Activated CD8-positive, alpha-beta T cell treated with anti-CD3 and anti-CD28 coated beads, Interleukin-2, amount 10 ng/mL, durations not matched to agents 7 days and 5 days (primary cell): ENCODE measurements at places on chromosomes 4 and X. TPM values are rescaled to one million over a fixed set of nuclear protein-coding genes. Genes with fewer than 3 reads are reported as not detected.

CSN3 gene
- not detected for total RNA-seq

DNA sequence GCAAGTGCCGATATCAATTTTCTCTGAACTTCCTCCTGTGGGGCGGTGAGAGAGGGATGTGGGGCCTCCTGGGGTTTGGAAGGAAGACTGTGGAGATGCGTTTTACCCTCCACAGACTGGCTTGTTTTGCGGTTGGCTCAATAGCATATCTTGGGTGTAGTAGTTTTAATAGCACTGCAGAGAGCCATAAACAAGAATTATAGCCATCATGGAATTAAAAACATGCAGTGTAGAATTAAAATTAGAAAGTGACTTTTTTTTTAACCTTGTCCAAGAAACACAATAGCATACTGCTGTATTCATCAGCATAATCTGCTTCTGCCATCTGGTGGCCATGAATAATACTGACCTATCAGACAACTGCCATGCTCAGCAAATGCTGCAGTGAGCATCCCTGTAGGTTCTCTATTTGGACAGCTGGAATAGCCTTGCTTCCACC is 47.3 kb upstream of the SCML1 start:
- H3K27me3 ChIP-seq, result no peaks in the 10 kb centered on the region
- H3K36me3 ChIP-seq, result no peaks in the 10 kb centered on the region
- H3K4me1 ChIP-seq, result peaks cover 3% of the 10 kb centered on the region

FGB gene
- total RNA-seq, result not detected

DNA sequence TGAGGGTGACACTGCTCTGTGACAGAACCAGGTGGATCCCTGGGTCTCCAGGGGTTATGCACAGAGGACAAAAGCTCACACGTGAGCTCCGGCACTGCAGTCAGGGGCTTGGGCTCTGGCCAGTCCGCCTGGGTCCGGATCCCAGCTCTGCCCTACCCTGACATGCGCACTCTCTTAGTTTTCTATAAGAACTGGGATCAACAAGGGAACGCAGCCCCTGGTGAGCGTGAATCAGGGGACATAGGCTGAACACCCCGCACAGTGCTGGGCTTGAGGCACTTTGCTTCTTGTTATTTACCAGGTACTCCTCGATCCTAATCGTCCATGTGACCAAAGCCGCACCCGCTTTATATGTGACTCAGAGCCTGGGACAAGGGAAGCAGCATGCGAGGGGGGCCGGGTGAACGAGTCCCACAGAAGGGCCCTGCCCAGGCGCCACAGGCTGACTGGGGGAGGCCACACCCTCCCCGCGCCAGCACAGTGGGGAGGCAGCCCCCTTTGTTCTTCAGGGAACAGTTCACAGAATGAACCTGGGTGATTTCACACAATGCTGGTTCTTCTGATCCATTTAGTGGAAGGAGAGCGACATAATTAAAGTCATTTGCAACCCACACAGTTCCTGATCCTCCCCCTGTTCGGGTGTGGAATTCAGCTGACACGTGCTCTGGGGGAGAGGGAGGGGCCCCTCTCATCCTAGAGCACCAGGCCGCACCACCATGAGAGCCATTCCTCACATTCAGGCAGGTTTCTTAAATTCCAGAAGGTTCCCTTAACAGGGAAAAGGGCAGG is 55.5 kb downstream of the WFS1 start:
- DNase-seq, result peak; percentile 30
- no peak overlapping the region for H3K27ac ChIP-seq
- peaks cover 19% of the 10 kb centered on the region for H3K27me3 ChIP-seq
- no peaks in the 10 kb centered on the region for H3K36me3 ChIP-seq
- H3K4me1 ChIP-seq, result peaks cover 26% of the 10 kb centered on the region

- H3K4me3 ChIP-seq, result peak overlapping the region; percentile 92
- H3K4me1 ChIP-seq, result peaks cover 32% of the 10 kb centered on the region
- H3K36me3 ChIP-seq, result peaks cover 40% of the 10 kb centered on the region
- H3K27me3 ChIP-seq, result peaks cover 3% of the 10 kb centered on the region
- peak; percentile 67 for DNase-seq
Observed at GRCh38 chrX:134171661-134172587, 65.1 kb upstream of the CCDC160 start.

- no peaks in the 10 kb centered on the region for H3K36me3 ChIP-seq
- H3K27me3 ChIP-seq, result peaks cover 3% of the 10 kb centered on the region
- DNase-seq, result no peak
- H3K27ac ChIP-seq, result no peak overlapping the region
- no peak overlapping the region for H3K4me3 ChIP-seq
Observed at GRCh38 chrX:23364416-23364815, 29.8 kb downstream of the PTCHD1 start.

GRCh38 chr4:123246085-123246484 is 150.5 kb upstream of the SPRY1 start:
- H3K27me3 ChIP-seq, result no peaks in the 10 kb centered on the region
- DNase-seq, result no peak
- H3K27ac ChIP-seq, result no peak overlapping the region

XAGE2 gene
- not detected for total RNA-seq

- no peak for DNase-seq
- no peak overlapping the region for H3K4me3 ChIP-seq
- no peaks in the 10 kb centered on the region for H3K4me1 ChIP-seq
- no peaks in the 10 kb centered on the region for H3K36me3 ChIP-seq
- H3K27me3 ChIP-seq, result no peaks in the 10 kb centered on the region
Observed at GRCh38 chr4:113114884-113115283, 65.4 kb downstream of the ANK2 start.

- H3K27ac ChIP-seq, result no peak overlapping the region
- no peaks in the 10 kb centered on the region for H3K27me3 ChIP-seq
- no peaks in the 10 kb centered on the region for H3K36me3 ChIP-seq
Observed at GRCh38 chrX:105567082-105567481, 255.3 kb upstream of the NRK start.

ITGB1BP2 gene
- 5.5 TPM for total RNA-seq

GRCh38 chr4:70191647-70192046 is 3.9 kb upstream of the ODAM start:
- H3K4me1 ChIP-seq, result no peaks in the 10 kb centered on the region
- H3K27ac ChIP-seq, result no peak overlapping the region
- H3K27me3 ChIP-seq, result no peaks in the 10 kb centered on the region
- H3K4me3 ChIP-seq, result no peak overlapping the region

GRCh38 chr4:107283587-107284559 is 247.8 kb upstream of the DKK2 start:
- no peak for DNase-seq
- no peaks in the 10 kb centered on the region for H3K36me3 ChIP-seq
- H3K27ac ChIP-seq, result no peak overlapping the region
- H3K4me3 ChIP-seq, result no peak overlapping the region
- no peaks in the 10 kb centered on the region for H3K27me3 ChIP-seq
- H3K4me1 ChIP-seq, result no peaks in the 10 kb centered on the region

DNA sequence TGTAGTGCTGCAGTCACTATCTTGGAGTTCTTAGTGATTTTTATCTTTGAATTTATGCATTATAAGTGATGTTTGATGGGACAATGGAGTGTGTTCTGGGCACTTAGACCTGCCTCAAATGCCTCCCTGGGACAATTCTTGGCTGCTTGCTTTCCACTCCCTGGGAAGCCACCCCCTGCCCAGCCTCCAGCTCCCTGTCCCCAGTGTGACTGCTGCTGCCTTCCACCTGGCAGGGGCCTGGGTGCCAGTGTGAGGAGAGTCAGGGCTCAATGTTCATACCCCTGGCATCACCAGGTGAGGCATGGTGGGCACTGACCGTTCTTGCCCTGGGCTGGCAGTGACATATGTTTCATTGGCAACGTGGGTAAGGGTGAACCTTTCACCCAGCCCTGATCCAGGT is 14.8 kb downstream of the MSX1 start:
- no peaks in the 10 kb centered on the region for H3K36me3 ChIP-seq
- no peaks in the 10 kb centered on the region for H3K4me1 ChIP-seq
- no peak for DNase-seq
- peaks cover 52% of the 10 kb centered on the region for H3K27me3 ChIP-seq
- no peak overlapping the region for H3K4me3 ChIP-seq

DCHS2 gene
- not detected for total RNA-seq

GRCh38 chr4:89837385-89837992 is 528 bp upstream of the SNCA start:
- H3K36me3 ChIP-seq, result peaks cover 3% of the 10 kb centered on the region
- H3K4me1 ChIP-seq, result peaks cover 30% of the 10 kb centered on the region
- peak overlapping the region; percentile 72 for H3K4me3 ChIP-seq
- DNase-seq, result peak; percentile 52
- H3K27ac ChIP-seq, result no peak overlapping the region
- peaks cover 55% of the 10 kb centered on the region for H3K27me3 ChIP-seq

CLDN34 gene
- not detected for total RNA-seq

CORIN gene
- not detected for total RNA-seq

S100P gene
- 8.5 TPM for total RNA-seq

DNA sequence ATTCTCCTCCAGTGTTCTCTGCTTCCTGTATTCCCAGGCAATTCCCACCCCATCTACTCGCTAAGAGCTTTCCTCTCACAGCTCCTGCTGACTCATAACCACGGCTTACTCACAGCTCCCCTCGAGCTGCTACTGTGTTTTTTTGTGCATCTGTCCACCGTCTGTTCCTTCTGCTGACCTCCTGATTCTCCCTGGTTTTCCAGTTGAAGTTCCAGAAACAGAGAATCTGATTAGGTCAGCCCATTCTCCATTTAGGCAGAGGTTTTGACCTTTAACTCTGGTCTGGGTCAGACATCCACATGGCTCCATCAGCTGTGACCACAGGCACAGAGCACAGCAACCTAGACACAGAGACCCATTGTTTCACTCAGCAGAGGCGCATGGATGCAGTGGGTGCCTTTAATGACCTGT is 5.5 kb upstream of the SMIM20 start:
- no peak overlapping the region for H3K4me3 ChIP-seq
- no peak for DNase-seq
- peaks cover 4% of the 10 kb centered on the region for H3K4me1 ChIP-seq
- no peaks in the 10 kb centered on the region for H3K36me3 ChIP-seq

SPANXB1 gene
- not detected for total RNA-seq

DNA sequence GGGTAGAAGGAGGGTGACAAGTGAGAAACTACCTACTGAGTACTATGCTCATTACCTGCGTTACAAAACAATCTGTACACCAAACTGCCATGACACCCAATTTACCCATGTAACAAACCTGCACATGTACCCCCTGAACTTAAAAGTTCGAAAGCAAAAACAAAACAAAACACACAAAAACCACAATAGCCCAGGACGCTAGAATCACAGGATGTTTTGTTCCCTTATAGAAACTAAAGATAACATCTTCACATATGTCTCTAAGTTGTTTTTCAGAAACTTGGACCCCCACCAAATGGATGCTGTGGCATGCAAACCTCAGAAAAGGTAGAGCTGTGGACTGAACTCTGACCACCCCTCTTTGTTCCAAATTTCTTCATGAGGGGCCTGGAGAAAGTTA is 25.2 kb upstream of the PNMA5 start:
- peaks cover 12% of the 10 kb centered on the region for H3K4me1 ChIP-seq
- DNase-seq, result no peak
- H3K27me3 ChIP-seq, result peaks cover 19% of the 10 kb centered on the region
- no peak overlapping the region for H3K4me3 ChIP-seq
- peaks cover 2% of the 10 kb centered on the region for H3K36me3 ChIP-seq

FBXW7 gene
- total RNA-seq, result 56.9 TPM

DNA sequence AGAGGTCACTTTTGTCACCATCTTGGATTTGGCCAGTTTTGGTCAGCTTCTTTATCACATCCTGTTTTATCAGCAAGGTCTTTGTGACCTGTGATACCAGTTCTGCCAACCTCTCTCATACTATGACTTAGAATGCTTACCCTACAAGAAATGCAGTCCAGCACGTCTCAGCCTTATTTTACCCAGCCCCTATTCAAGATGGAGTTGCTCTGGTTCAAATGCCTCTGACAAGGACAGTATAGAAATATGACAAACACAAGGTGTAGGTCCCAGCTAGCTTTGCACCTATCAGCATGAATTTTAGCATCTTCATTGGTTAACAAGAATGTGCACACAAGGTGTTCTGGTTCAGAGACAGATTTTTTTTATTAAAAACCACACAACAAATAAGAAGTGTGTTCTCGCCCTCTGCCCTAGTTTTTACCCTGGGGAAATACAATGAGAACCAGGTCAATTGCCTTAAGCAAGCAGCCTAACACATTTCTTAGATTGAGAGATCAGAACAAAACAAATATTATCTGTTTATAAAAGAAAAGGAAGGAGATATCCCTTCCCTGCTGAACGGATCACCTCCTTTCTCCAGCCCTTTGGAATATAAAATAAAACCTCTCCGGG is 962.3 kb upstream of the PRKX start:
- no peak overlapping the region for H3K27ac ChIP-seq
- no peaks in the 10 kb centered on the region for H3K4me1 ChIP-seq
- no peaks in the 10 kb centered on the region for H3K36me3 ChIP-seq
- H3K27me3 ChIP-seq, result no peaks in the 10 kb centered on the region
- no peak for DNase-seq

- no peaks in the 10 kb centered on the region for H3K36me3 ChIP-seq
- H3K27me3 ChIP-seq, result peaks cover 2% of the 10 kb centered on the region
- H3K27ac ChIP-seq, result no peak overlapping the region
- no peak overlapping the region for H3K4me3 ChIP-seq
- DNase-seq, result no peak
- H3K4me1 ChIP-seq, result no peaks in the 10 kb centered on the region
Observed at GRCh38 chr4:53547983-53548382, 43.3 kb downstream of the LNX1 start.

ADH1B gene
- not detected for total RNA-seq

GRCh38 chr4:175385797-175386196 is 426.3 kb downstream of the GPM6A start:
- H3K4me1 ChIP-seq, result no peaks in the 10 kb centered on the region
- H3K36me3 ChIP-seq, result no peaks in the 10 kb centered on the region
- no peak for DNase-seq
- H3K27ac ChIP-seq, result no peak overlapping the region

DNA sequence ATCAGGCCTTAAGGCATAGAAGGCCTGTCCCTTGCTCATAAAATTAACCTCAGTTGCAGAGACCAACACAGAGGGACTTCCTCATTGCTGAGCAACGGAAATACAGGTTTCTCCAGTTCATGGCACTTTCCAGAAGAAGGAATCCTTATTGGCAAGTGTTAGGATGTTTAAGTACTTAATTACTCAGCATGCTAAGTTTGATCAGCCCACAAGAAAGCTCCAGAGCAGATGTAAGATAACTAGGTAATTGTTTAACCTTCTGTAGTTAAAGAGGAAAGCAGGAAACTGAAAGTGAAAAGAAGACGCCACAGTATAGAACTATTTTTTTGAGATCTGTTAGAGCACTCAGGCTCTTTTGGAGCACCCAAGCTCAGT is 33.5 kb downstream of the SMS start:
- no peaks in the 10 kb centered on the region for H3K27me3 ChIP-seq
- H3K27ac ChIP-seq, result peak overlapping the region; percentile 95
- peak overlapping the region; percentile 68 for H3K4me3 ChIP-seq
- H3K4me1 ChIP-seq, result peaks cover 35% of the 10 kb centered on the region
- H3K36me3 ChIP-seq, result peaks cover 45% of the 10 kb centered on the region

DNA sequence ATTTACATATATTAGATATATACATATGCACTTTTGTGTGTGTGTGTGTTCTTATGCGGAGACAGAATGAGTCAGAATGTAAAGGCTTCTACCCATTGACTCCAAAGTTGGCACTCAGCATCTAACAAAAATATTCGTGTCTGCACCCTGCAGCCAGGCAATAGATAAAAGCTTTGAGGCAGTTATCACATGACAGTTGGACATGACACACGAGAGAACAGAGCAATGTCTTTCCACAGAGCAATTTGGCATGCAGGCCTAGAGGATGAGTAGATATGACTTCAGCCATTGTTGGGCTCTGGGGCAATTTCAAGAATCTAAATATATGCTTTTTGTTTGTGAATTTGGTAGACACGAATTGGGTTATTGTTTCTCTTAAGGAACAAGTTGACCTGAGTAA is 391.2 kb downstream of the SLITRK2 start:
- no peak for DNase-seq
- H3K36me3 ChIP-seq, result no peaks in the 10 kb centered on the region
- H3K27me3 ChIP-seq, result no peaks in the 10 kb centered on the region

GRCh38 chr4:13483768-13484121 is 395 bp downstream of the RAB28 start:
- peaks cover 3% of the 10 kb centered on the region for H3K36me3 ChIP-seq
- peak overlapping the region; percentile 99 for H3K27ac ChIP-seq
- H3K4me1 ChIP-seq, result peaks cover 23% of the 10 kb centered on the region
- peak; percentile 42 for DNase-seq
- H3K27me3 ChIP-seq, result peaks cover 7% of the 10 kb centered on the region

BEND2 gene
- not detected for total RNA-seq
